WTC11 (cell line): ENCODE measurements at places on chromosomes 13 and 19.

DNA sequence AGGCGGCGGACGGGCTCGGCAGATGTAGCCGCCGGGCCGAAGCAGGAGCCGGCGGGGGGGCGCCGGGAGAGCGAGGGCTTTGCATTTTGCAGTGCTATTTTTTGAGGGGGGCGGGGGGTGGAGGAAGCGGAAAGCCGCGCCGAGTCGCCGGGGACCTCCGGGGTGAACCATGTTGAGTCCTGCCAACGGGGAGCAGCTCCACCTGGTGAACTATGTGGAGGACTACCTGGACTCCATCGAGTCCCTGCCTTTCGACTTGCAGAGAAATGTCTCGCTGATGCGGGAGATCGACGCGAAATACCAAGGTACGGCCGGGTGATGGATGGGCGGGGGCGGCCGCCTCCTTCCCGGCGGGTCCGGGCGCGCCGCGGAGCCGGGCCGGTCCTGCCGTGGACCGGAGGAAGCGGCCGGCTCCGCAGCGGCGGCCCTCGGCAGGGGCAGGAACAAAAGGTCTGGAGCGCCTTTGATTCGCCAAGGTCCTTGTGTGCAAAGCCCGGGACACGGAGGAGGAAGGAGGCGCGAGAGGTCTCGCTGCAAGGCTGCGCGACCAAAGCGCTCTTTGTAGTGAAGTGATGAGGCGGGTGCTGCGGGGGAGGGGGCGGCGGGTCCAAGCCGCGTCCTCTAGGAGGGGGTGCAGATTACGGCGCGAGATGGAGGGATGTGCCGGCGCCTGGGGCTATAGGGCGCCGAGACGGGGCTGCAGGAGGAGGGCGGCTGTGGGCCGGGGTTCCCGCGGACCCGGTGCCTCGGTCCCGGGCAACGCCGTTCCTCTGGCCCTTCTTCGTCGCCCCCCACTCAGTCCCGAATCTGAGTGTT is 689 bp downstream of the ING1 start:
- DNase-seq = peak; percentile 43

DNA sequence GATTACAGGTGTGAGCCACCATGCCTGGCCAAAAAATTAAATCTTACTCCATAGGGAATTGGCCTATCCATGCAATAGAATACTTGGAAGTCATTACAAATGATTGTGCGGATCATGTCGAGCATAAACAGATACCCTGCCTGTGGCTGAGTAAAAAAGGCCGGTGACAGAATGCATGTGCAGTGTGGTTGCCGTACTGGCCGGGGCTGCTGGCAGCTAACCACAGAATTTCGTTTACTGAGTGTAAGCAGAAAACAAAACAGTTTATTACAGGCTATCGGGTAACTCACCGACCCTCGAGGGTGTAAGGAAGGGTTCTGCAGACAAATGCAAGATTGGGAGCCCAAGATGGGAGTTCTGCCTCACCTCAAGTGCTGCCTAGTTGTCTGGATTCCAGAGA is 127.7 kb downstream of the ZIC5 start:
- DNase-seq = no peak

- DNase-seq = no peak
Measured at GRCh38 chr19:55686311-55687050, 11.5 kb downstream of the EPN1 start.

DNA sequence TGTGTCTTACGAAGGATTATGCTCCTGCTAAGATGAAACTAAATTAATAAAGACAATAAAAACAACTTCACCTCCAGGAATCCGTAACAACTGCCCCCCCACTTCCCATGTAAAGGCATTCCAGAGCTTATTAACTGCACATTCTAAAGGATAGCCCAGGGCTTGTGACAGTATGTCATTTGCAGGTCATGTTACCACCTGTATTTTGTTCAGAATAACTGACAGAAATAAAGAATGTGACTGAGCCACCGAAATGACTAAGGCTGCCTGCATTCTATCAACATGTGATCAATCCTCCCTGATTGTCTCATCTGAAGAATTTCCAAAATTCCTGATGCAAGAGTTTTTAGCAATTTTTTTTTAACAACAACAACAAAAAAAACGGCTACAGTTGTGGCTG is 117.2 kb downstream of the MIPEP start:
- DNase-seq = no peak

DNA sequence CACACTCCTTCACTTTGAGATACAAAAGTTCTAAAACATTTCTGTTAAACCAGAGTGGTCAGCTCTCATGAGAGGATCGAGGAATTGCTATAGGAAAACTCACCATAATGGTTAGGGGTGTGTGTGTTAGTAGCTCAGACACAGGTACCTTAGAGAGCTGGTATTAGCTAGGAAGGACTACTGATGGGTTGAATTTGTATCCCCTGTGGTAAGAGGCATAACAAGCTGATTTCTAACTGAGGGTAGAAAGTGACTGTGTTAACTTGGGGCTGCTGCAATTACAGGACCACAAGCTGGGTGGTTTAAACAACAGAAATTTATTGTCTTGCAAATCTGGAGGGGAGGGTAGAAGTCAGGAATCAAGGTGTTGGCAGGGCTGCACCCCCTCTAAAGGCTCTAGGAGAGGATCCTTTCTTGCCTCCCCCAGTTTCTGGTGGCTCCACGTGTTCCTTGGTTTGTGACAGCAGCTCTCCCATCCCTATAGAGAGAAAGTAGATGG is 17.4 kb downstream of the LEUTX start:
- no peak for DNase-seq

GRCh38 chr13:47628666-47629065 is 372.4 kb downstream of the SUCLA2 start:
- no peak for DNase-seq

DNA sequence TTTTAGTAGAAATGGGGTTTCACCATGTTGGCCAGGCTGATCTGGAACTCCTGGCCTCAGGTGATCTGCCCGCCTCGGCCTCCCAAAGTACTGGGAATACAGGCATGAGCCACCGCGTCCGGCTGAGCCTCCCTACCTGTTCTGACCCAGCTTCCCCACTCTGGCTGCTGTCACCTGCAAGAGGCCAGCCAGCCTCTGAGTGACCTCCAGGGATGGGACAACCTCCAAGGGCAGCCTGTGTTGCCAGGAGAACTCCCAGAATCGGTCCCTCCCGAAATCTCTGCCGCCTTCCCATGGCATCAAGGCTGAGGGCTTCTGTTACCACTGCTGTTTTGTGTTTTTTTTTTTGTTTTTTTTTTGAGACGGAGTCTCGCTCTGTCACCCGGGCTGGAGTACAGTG is 11.3 kb downstream of the CERS4 start:
- no peak for DNase-seq

DNA sequence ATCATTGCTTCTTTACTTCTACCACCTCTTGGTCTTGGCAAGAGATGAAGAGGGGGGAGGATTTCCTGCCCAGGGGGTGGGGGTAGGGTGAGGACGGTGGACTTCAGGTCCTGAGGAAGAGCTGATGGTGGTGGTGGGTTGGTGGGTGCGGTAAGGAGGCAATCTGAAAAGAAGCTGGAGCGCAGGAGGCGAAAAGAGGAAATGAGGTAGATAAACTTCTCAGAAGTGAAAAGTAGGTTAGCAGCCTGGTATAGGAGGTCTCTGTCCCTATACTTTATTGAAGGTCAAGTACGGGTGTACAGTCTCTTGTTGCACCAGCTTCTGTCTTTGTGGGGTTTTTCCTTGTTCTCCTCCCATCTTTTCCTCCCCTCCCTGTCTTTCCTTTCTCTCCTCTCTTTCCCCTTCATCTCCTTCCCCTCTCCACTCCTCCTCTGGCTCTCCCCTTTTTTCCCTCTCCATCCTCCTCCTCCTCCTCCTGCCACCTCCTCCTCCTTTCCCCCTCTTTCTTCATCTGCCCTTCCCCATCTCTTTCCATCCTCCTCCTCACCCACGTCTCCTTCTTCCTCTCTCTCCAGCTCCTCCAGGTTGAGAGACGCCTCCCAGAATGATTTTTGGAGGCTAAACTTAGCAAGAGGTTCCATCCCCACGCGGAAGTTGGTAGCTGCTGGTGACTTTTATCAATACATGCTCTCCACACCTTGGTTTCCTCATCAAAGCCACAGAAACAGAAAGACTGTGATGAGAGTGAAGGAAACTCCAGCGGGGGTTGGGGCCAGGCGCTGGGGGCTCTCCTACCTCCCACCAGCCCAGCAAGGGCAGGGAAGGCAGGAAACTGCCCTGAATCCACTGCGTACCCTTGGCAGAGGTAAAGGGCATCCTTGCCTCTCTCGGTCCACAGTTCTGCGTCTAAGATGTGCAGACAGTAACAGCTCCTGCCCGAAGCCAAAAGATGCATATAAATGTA is 15.3 kb downstream of the TNFSF14 start:
- DNase-seq = no peak

DNA sequence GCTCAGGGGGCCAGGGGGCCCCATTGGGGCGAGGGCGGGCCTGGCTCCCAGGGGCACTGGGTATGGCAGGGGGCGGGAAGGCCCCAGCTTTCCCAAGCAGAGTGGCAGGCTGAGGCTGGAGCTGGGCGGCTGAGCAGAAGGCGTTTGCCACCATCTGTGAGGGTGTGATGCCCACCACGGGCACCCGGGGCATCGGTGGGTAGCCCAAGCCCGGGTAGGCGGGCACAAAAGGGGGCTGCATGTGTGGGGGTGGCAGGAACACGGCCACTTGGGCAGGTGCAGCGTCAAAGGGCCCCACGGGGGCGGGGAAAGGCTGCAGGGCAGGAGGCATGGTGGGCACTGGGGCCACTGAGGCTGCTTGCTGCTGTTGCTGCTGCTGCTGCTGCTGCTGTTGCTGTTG is 22.8 kb downstream of the NUMBL start:
- no peak for DNase-seq

DNA sequence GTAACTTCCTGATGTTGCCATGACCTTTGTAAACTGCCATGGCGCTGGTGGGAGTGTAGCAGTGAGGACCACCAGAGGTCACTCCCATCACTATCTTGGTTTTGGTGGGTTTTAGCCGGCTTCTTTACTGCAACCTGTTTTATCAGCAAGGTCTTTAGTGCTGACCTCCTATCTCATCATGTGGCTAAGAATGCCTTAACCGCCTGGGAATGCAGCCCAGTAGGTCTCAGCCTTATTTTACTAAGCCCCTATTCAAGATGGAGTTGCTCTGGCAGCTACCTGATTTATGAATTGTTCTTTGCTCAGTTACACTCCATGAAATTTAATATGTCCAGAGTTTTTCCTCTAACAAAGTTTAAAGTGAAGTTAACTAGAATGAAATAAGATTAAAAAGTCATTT is 4.6 kb upstream of the EPS15L1 start:
- no peak for DNase-seq

DNA sequence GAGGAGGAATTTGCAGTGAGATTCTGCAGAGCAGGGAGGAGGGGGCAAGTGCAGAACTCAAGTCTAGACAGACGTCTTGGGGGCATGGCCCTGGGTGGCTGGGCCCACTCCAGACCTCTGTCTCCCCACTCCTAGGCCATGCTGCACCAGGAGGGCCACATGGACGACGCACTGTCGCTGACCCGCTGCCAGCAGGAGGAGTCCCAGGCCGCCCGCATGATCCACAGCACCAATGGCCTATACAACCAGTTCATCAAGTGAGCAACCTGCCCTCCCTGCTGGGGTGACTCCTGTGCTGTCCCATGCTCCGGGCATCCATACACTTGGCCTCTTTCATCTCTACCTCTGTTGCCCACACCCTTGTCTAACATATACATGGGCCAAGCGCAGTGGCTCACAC is 18.1 kb downstream of the RYR1 start:
- no peak for DNase-seq

- DNase-seq = no peak
Measured at GRCh38 chr13:30394751-30395191, 27.5 kb upstream of the UBE2L5 start.

- DNase-seq = no peak
Measured at GRCh38 chr13:28046981-28047380, 53.4 kb downstream of the FLT3 start.
